Stimulated activated CD8-positive, alpha-beta memory T cell treated with anti-CD3 and anti-CD28 coated beads, Interleukin-7, amount 100 ng/mL, for 1 hour (primary cell): ENCODE measurements at places on chromosomes 6 and 20.

GRCh38 chr6:84026721-84027164, 6.8 kb upstream of the MRAP2 start:
- DNase-seq = no peak

- DNase-seq = no peak
Observed at GRCh38 chr20:10672624-10673127, 1.1 kb downstream of the JAG1 start.

DNA sequence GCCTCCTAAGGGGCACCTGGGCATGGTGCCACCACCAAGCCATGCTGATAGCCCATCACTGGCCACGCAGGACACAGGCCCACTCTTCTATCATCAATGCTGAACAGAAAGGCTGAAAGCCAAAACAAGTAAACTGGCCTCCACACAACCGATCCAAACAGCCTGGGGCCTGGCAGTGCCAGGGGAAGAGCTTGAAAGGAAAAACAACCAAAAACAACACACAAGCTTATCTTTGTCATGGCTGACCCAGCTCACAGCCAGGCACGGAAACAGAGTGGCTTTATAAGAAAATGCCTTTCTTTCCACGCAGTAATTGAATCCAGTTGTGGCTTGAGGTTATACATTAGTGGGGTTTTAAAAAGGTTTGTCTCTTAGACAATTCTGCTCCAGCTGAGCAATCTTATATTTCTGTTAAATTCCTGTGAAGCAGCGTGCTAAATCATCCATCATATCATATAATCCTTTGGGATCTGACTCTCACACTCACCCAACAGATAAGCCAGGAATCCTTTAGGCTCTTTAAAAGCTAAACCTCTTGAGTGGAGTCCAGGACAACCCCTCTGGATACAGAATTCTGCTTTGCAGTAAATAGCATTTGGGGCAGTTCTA, 65.4 kb upstream of the SLC22A16 start:
- no peak for DNase-seq

- DNase-seq = no peak
Observed at GRCh38 chr20:10523443-10523842, 88.3 kb downstream of the SLX4IP start.

- no peak for DNase-seq
Observed at GRCh38 chr6:73586416-73586974, 65.7 kb upstream of the EEF1A1 start.

DNA sequence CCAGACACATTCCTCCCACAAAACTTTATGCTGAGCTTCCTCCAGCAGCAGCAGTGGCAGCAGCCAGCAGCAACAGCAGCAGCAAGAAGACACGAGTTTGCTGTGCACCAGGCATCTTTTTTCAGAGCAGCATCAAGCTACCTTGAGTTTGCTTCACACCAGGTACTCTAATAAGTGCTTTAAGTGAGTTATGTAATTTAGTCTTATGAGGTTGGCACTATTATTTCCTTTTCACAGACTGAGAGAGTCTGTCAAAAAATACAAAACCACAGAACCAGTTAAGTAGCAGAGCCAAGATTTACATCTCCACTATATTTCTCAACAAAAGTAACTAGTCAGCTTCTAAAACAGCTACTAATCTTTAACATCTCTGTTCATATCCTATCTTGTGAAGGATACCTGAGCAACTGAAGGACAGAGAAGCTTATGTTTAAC, 23.7 kb downstream of the RANBP9 start:
- no peak for DNase-seq

DNA sequence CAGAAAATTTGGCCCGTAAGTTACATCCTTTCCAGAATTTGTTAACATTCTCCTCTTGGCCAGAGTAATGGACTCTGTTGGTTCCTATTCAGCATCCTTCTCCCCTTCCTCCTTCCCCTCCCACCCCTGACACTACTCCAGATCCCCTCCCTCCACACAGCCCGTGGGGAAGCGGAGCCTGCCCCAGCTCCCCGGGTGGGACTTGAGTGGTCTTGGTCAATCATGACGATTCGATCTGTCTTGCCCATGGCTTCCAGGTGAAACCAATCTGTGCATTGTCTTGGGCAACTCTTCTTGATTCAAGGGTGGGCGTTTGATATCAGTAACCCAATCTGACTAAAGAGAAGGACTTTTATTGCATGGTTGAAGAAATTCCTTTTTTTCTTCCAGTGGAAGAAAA, 143.9 kb downstream of the ANKRD60 start:
- DNase-seq = no peak

- DNase-seq = no peak
Observed at GRCh38 chr6:79964607-79965081, 17.3 kb upstream of the ELOVL4 start.

- DNase-seq = no peak
Observed at GRCh38 chr20:10637031-10637559, 36.7 kb downstream of the JAG1 start.

DNA sequence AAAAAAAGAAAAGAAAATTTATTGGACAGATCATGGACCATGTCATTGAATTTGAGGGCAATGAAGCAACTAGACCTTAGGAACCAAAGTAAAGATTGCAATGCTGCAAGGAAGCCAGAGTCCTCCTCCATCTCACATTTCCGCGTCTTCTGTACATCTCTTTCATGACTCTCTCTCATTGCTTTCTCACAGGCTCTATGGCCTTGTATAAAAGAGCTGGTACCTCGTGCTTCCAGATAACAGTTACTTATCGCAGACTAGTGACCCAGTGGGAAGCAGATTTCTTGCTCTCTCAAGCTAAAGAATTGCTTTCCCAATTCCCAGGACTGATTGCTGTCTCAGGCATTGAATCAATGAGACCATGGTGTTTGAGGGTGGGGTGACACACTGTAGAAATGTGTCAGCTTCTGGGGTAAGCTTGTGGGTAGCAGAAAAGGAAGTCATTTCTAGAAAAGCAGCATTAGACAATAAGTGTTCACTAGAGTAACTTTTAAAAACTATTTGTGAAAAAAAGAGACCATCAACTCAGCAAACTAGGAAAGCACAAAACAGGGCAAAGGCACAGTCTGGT, 635.3 kb downstream of the UTRN start:
- no peak for DNase-seq

GRCh38 chr6:16397623-16398022, 159.2 kb downstream of the GMPR start:
- no peak for DNase-seq

DNA sequence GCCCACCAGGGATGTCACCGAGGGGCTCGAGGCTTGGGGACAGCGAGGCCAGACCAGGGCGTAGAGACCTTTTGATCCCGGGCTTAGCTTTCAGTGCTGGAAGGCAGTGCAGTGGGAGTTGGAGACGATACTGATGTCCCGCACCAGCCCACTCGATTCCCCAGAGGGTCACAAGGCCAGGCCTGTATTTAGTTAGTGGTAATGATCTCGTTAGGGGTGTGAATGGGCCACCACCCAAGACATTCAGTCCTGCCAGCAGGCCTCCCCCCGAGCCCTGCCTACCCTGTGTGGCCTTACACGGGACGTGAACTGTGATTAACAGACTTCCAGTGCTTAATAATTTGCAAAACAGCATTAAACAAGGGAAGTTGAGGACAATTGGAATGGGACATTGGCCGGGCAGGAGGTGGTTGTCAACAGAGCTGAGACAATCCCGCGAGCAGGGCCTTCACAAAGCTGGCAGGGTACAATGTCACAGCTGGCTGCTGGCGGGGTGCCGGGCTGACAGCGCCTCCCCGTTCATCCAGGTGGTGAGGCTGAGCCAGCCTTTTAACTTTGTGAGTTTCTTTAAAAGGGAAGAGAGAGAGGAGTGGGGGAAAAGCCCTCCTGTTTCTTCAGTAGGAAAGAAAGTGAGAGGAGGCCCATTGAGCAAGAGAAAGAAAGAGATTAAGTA, 175.3 kb upstream of the RALGAPA2 start:
- DNase-seq = no peak

GRCh38 chr20:60078351-60079250, 120.4 kb downstream of the CDH26 start:
- no peak for DNase-seq

GRCh38 chr20:35773154-35773751, 1.4 kb downstream of the PHF20 start:
- DNase-seq = no peak

DNA sequence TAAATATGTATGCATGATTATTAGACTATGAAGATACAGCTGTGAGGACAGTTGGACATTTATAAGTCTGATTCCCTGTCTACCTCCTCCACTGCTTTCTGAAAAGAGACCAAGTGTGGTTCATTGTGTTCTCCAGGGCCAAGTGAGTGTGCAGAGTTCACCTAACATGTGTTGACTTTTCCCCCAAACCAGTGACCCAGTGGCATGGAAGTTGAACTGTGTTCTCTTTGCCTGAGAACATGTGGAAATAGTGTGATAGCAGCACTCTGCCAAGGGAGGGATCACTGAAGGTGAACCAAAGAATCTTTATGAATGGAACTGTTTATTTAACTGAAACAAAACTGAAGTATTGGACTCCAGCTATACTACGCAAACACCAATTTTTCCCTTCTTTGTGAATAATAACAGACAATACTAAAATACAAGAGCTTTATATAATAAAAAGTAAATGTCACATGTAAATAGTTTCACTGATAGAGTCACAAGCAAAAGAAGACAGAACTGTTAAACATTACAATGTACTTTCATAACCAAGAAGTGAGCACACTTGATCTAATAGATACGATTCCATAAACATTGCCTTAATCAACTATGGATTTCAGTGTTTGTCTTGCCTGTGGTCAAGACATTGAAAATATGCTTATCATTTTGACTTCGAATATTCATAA, 200.3 kb upstream of the FUT9 start:
- no peak for DNase-seq

DNA sequence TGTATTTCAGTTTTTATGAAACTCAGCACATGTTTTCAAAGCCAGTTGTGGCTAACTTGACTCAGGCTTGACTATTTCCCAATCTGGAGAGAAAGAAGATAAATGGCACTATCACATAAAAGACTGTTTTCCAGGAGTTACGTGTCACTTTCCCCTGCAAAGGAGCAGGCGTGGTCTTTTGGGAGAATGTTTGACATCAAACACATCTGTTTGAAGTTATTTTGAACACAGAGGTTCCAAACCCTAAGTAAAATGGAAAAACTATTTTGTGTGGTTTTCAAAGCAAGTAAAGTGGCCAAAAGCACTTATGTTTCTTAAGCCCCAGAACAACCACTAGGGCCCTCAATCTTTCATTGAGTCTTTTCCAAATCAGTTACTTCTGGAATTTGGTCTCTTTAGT, 89.7 kb downstream of the FOXF2 start:
- DNase-seq = no peak

DNA sequence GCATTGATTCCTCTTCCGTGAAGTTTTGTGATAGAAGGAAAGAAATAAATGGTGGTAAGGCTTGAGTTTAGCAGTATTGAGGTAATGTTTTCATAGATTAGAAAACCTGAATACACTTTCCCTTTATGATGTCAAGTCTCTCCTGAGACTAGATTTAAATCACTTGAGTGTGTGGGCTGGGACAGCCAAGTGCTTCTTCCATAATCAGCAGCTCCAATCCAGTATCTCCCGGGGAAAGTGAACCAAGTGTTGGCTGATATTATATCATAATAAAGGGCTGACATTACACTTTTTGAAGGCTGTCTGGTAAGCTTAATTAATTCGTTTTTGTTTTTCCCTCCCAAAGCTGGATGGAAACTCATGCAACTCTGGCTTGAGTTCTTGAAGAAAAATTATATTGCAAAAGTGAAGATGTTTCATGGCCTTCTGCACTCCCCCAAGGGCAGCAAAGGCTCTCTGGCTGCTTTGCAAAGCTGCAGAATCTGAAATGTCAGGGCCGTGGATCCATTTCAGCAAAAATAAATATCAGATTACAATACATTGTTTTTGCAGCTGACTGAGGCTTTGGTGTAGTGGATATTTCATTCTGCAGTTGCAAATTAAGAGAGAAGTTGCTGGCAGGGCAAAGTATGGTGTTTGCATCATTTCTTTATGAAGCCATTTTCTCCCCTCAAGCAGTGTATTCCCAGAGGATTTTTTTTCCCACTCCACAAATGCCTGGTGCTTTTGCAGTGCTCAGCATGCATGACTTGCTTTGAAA, 101.2 kb downstream of the MKKS start:
- DNase-seq = no peak

DNA sequence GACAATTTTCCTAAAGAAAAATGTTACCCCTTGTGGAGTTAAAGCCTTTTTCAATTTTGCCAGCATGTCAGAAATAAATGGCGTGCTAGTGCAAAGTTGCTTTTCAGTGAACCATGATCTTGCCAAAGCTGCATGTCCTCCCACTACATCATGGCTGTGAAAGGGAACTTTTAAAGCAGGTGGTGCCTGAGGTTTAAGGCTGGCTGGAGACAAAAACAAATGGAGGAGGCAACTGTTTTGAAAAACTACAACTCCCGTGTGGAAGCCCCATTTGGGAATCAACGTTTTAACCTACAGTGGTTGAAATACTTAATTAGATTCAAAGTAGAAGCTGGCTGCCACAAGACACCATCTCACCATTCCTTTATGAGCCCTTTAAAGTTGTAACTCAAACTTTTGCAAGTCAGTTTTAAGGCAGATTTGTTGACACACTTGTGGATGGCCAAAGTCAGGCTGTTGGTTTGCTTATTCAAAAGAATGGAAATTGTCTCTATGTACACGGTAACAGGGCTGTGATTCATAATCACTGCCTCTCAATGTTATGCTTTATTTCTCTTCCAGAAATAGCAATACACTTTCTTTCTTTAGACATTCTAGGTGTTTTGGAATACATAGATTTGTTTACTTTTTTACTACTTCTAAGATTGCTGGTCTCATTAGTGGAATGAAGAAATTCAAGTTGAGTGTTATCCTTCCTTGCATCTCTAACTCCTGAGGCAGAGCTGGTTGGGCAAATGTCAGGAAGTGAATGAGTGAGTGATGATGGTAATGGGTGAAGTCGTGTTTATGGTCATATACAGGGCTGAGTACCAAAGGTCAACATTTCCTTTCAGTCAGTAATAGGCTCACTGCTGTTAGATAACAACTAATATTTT, 196.4 kb upstream of the GMDS start:
- DNase-seq = no peak

DNA sequence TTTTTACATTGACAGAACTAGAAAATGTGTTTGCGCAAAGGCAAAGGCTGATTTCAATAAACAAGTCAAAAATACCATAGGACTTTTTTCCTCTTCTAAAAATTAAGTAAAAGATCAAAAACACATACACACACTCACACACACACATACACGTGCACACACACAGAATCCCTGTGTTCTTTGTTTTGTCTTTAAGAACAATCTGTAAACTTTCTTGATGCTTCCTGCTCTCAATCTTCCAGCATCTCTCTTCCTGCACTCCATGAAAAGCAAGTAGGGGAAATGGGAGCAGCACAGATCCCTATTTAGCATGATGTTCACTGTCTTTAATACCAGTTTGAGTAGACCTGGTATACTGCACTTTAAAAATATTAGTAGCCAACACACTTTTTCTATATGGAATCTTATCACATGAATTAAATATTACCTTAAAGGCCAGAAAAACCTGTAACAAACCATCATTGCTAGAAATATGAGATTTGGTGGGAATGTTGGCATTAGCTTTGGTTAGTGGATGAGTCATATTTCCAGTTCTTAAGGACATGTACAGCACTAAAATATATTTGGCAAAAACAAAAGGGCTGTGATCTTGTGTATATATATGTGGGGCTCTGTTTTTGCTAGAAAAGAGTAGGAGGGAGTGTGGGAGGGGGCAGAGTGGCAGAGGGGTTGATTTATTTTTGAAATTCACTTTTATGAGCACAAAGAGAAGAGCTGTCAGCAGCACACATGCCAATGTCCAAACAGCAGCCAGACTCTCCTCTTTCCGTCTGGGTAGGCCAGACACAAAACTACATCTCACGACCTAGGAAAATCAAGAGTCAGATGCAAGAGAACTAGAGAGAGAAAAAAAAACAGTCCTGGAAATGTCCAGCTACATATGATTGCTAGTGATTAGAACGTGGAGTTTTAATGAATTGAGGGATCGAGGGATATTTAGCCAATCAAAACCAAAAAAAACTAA, 4.6 kb downstream of the PTPRK start:
- no peak for DNase-seq
